SJCRH30 (cell line): ENCODE measurements at places on chromosomes 2 and 18.

DNA sequence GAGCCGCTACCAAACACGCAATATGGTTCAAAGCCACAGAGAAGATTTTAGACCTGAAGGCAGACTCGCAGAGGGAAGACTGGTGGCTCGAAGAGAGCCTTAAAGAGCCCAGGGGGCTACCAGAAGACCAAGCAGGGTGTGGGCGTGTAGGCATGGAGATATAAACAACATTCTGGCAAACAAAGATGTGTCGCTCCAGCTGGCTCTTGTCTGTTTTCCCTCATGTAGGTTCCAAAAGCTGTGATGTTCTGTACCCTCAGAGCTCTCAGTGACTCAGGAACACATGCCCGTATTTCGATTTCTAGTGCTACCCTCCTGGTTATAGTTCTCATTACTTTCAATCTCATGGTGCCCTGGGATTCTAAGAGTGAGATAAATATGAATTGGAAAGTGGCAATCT, 44.5 kb downstream of the DOCK10 start:
- no peak for DNase-seq

- no peak for DNase-seq
These were observed 326.6 kb upstream of the ID2 start for GRCh38 chr2:8355102-8355859.

- DNase-seq = no peak
These were observed 67.9 kb downstream of the C2orf74 start for GRCh38 chr2:61229936-61230335.

- no peak for DNase-seq
These were observed 359.9 kb downstream of the DSC3 start for GRCh38 chr18:30682672-30683071.

- no peak for DNase-seq
These were observed 67.9 kb downstream of the TEX51 start for GRCh38 chr2:126966601-126967000.

GRCh38 chr2:118295592-118296390, 207.5 kb downstream of the INSIG2 start:
- no peak for DNase-seq
